ENCODE measurements at places on chromosomes 3 and 15. TPM values are rescaled to one million over a fixed set of nuclear protein-coding genes. Genes with fewer than 3 reads are reported as not detected.

- DNase-seq: no peak
Measured at GRCh38 chr3:106822204-106822603, 555.0 kb upstream of the CCDC54 start.

- no peak for DNase-seq
Measured at GRCh38 chr3:17065881-17066280, 181.1 kb downstream of the PLCL2 start.

DNA sequence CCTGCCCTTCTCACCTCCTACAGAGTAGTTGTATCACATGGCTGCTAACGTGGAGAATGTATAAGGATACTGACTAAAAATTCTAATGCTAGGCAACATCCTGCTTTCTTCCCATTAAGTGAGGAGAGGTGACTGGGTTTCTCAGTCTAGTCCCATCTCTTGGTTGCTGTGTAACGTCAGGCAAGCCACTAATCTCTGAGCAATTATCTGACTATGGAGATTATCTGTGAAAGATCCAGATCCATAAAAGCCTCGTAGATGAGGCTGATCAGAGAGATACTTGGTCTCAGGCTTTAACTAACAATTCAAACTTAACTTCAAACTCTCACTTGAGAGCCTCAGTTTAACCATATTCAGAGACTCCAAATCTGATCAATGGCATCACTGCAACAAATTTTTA, 4.7 kb upstream of the RPS17 start:
- DNase-seq: no peak

GRCh38 chr15:65631503-65631902, 9.8 kb downstream of the SLC24A1 start:
- no peak for DNase-seq

DNA sequence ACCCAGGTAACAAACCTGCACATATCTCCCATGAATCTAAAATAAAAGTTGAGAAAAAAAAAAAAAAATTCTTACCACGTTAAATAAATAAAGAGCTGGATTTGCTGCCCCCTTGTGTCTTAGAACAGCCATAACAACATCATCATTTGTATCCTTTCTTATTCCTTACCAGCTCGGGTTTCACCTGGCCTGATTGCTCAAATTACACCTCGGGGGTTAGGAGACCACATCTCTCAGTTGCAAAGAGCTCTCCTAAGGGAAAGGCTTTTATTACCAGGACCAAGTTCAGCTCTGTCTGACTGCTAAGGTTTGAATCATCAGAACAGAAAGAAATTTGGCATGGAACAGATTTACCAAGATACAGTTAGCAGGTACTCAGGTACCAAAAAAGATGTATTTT, 25.8 kb upstream of the RPL39L start:
- DNase-seq: peak; percentile 64

GRCh38 chr15:60835974-60836373, 357.0 kb upstream of the ICE2 start:
- DNase-seq: no peak

GRCh38 chr3:164852866-164853265, 225.4 kb downstream of the SI start:
- no peak for DNase-seq

The USP50 gene
- total RNA-seq: not detected

The CCK gene
- not detected for total RNA-seq

The PLA1A gene
- total RNA-seq: not detected

Data from G401 (cell line).